ENCODE measurements at places on chromosomes 7 and 10.

- no peak overlapping the region for H3K27ac ChIP-seq
- H3K4me3 ChIP-seq = no peak overlapping the region
These were observed 308.2 kb downstream of the AUTS2 start for GRCh38 chr7:69906283-69906995.

GRCh38 chr7:27863880-27864279 is 123.9 kb downstream of the TAX1BP1 start:
- no peak overlapping the region for H3K27ac ChIP-seq
- DNase-seq = no peak
- H3K4me1 ChIP-seq = no peaks in the 10 kb centered on the region
- H3K27me3 ChIP-seq = no peaks in the 10 kb centered on the region
- no peaks in the 10 kb centered on the region for H3K36me3 ChIP-seq

GRCh38 chr7:7122701-7123281 is 59.6 kb upstream of the C1GALT1 start:
- H3K36me3 ChIP-seq = no peaks in the 10 kb centered on the region
- no peaks in the 10 kb centered on the region for H3K4me1 ChIP-seq
- no peak for DNase-seq
- no peak overlapping the region for H3K27ac ChIP-seq

GRCh38 chr7:1693991-1694524 is 24.0 kb downstream of the ELFN1 start:
- peaks cover 63% of the 10 kb centered on the region for H3K27me3 ChIP-seq
- no peak overlapping the region for H3K27ac ChIP-seq

DNA sequence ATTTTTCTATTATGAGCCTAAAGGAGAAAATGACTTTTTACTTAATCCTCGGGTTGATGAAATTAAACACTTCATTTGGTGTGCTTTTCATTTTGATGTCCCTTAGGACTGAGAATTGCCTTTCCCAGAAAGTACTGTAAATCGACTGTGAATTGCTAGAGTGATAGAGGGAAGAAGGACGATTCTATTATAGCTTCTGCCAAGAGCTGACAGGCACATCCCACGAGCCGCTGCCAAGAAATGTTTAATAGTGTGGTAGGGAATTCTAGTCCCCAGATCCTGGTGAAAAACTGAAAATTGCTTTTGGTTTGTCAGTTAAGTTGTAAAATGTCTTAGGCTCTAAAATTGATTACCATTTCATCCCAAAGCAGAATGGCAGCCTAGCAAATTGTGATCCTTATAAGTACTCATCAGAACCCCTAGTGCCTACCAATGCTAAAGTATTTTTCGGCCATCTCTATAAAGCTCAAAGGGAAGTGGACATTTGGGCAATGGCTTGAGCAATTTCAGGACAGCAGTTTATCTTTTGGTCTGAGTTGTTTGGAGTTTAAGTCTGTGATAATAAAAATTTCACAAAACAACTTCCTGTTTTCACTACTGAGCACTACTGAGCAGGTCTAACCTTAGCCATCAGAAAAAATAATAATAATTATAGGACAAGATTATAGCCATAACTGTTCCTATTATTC is 44.6 kb upstream of the HYCC1 start:
- H3K27ac ChIP-seq = no peak overlapping the region
- no peaks in the 10 kb centered on the region for H3K27me3 ChIP-seq
- no peaks in the 10 kb centered on the region for H3K4me1 ChIP-seq

DNA sequence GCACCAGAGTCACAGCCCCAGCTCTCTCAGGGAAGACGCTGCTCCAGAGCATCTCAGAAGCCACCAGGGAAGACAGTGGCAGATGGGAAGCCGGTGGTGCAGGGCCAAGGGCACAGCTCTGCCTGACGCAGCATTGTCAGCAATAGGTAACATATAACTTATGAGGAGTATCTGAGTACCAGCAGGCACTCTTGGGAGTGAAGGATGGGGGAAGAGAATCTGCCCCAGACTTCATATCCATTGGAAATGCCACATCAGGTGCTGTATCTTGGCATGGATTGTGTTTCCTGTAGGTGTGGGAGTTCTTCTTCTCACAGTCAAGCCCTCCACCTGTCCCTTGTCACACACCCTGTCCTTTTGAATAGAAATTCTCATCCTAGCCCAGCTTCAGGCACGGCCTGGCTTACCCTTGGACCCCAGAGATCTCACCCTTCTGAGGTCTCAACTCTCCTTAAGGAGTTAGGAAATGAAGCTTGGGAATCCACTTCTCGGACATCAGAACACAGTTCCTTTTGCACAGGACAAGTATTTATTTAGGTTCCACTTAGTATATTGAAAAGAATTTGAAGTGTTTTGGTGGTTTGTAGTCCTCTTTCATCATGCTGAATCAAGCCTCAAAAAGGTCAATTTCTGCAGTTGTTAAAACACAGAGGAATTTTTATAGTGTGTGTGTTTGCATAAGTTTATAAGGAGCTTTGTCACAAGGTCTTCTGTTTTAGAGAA is 9.9 kb downstream of the EPDR1 start:
- H3K4me3 ChIP-seq = no peak overlapping the region
- no peaks in the 10 kb centered on the region for H3K4me1 ChIP-seq
- DNase-seq = no peak
- no peaks in the 10 kb centered on the region for H3K36me3 ChIP-seq

DNA sequence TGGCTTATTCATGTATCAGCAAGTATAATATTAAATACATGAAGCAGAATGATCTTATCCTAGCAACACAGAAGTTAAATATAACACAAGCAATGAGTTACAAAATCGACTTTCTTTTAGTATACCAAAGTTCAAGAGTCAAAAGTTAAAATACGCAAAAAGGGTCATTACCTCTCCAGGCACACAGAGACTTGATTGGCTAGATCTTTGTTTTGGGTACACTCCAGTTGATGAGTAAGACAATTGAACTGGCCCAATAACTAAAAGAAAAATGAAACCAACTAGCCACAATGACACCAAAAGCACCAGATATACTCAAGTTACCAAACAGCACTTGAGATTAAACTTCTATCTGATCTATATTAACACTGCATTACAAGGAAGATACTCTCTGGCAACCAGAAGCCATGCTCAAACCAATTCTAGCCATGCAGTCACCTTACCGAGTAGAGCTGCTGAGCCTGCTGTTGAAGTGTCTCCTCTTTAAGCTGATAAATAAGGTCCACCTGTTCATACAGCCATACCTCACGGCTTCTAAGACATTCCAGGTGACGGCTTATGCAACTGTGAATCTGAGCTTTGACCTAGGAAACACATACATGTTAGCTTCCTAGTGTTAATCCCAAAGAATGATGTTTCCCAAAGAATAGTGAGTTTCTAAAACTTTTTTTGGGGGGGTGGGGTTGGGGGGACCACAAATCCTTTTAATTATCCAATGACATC is 15.6 kb downstream of the NCOA4 start:
- peaks cover 10% of the 10 kb centered on the region for H3K4me1 ChIP-seq
- H3K4me3 ChIP-seq = no peak overlapping the region
- peaks cover 14% of the 10 kb centered on the region for H3K36me3 ChIP-seq
- H3K27me3 ChIP-seq = no peaks in the 10 kb centered on the region

DNA sequence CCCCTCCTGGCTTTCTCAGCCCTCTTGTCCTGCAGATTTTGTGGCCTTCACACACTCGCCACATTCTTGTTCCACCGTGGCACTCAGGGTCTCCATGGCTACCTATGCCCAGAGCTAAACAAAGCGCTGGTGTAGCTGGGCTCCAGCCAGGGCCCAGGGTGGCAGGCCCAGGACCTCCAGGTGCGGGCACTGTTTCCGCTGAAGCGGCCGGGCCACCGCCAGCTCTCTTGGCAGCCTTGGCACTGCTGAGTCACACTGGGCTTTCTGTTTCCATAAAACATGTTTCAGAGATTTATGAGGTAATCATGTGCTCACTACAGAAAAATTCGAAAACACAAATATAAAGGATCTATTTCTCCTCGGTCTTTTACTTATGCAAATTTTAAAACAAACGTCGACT is 51.3 kb downstream of the AOC1 start:
- H3K4me3 ChIP-seq = no peak overlapping the region
- no peak for DNase-seq
- peaks cover 50% of the 10 kb centered on the region for H3K27me3 ChIP-seq
- no peaks in the 10 kb centered on the region for H3K4me1 ChIP-seq
- H3K27ac ChIP-seq = no peak overlapping the region

DNA sequence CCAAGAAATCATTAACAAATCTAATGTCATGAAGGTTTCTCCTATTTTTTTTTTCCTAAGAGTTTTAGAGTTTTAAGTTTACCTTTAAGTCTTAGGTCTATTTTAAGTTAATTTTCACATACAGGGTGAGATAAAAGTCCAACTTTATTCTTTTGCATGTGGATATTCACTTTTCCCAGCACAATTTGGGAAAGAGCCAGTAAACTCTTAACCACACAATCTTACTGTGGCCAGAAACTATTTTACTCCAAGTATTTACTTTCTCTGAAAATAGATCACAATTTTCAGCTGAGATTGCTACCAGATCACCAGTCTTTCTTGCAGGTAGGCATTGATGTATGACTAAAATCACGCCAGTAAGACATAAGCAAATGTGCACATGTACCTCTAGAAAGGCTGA is 728.5 kb downstream of the TNS3 start:
- no peaks in the 10 kb centered on the region for H3K36me3 ChIP-seq
- no peaks in the 10 kb centered on the region for H3K4me1 ChIP-seq
- no peak overlapping the region for H3K27ac ChIP-seq
- no peak overlapping the region for H3K4me3 ChIP-seq
- DNase-seq = no peak
- no peaks in the 10 kb centered on the region for H3K27me3 ChIP-seq

DNA sequence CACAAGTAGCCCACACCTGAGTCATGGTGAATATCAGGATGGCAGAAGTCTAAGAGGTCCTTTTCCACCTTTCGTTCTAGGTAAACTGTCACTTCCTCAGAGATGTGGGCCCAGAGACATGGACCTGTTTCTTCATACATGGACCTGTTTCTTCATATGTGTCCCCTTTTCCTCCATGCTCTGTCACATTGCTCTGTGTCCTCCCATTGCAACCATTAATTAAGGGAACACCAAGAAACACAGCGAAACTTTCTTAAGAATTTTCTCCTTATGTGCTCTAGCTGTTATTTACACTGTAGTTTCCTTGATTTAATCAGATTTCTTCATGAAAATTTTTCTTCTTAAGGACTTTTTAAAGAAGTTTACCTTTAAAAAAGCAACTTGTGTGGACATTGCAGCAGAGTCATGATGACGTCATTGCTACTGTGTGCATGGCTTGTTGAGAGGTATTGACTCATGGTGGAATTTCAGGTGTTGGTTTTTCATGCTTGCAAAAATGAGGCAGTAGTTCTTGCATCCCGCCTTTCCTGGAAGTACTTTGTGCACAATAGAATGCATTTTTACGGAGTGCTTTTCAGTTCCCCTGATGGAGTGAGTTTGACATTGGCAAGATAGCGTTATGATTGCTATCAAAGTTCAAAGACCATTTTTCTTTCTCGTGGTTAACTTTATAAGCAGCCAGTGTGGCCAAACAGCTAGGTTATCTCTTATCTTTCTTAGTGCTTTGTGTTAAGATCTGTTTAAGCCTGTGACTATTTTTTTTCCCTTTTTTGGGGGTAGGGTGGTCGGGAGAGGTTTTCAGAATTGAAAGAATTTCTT is 37.7 kb downstream of the CFAP58 start:
- H3K4me1 ChIP-seq = no peaks in the 10 kb centered on the region
- H3K27me3 ChIP-seq = peaks cover 2% of the 10 kb centered on the region
- H3K4me3 ChIP-seq = no peak overlapping the region
- no peaks in the 10 kb centered on the region for H3K36me3 ChIP-seq
- no peak for DNase-seq

GRCh38 chr7:106855540-106856132 is 9.4 kb upstream of the PIK3CG start:
- H3K4me1 ChIP-seq = no peaks in the 10 kb centered on the region
- H3K27ac ChIP-seq = no peak overlapping the region
- no peak overlapping the region for H3K4me3 ChIP-seq
- no peaks in the 10 kb centered on the region for H3K36me3 ChIP-seq

GRCh38 chr10:23723796-23724195 is 284.9 kb downstream of the OTUD1 start:
- H3K36me3 ChIP-seq = no peaks in the 10 kb centered on the region
- no peak overlapping the region for H3K4me3 ChIP-seq
- H3K4me1 ChIP-seq = no peaks in the 10 kb centered on the region
- H3K27me3 ChIP-seq = peaks cover 3% of the 10 kb centered on the region
- H3K27ac ChIP-seq = no peak overlapping the region

DNA sequence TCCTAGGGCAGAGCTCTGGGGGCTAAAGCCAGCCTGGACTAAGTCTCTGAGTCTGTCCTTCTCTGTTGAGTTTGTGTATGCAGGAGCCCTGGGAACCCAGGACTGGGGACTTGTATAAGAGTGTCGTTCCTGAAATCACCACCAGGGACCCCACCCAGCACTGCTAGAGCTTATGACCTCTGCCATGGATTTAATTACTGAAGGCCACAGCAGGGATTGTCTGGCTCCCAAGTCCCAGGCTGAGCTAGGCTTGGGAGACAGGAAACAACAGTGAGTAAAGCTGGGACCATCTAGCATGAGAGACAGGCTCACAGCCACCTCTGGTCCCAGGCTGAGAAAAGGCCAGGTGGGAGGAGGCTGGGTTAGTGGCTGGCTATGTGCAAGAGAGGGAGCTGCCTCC is 1.4 kb upstream of the TSPAN15 start:
- H3K4me1 ChIP-seq = peaks cover 23% of the 10 kb centered on the region
- H3K27ac ChIP-seq = no peak overlapping the region
- H3K4me3 ChIP-seq = no peak overlapping the region
- H3K36me3 ChIP-seq = no peaks in the 10 kb centered on the region
- DNase-seq = peak; percentile 38
- H3K27me3 ChIP-seq = peaks cover 20% of the 10 kb centered on the region

- H3K4me1 ChIP-seq = no peaks in the 10 kb centered on the region
- H3K27me3 ChIP-seq = no peaks in the 10 kb centered on the region
- no peak overlapping the region for H3K4me3 ChIP-seq
- no peak for DNase-seq
- H3K36me3 ChIP-seq = no peaks in the 10 kb centered on the region
- H3K27ac ChIP-seq = no peak overlapping the region
These were observed 157.5 kb downstream of the CHN2 start for GRCh38 chr7:29352041-29352440.

DNA sequence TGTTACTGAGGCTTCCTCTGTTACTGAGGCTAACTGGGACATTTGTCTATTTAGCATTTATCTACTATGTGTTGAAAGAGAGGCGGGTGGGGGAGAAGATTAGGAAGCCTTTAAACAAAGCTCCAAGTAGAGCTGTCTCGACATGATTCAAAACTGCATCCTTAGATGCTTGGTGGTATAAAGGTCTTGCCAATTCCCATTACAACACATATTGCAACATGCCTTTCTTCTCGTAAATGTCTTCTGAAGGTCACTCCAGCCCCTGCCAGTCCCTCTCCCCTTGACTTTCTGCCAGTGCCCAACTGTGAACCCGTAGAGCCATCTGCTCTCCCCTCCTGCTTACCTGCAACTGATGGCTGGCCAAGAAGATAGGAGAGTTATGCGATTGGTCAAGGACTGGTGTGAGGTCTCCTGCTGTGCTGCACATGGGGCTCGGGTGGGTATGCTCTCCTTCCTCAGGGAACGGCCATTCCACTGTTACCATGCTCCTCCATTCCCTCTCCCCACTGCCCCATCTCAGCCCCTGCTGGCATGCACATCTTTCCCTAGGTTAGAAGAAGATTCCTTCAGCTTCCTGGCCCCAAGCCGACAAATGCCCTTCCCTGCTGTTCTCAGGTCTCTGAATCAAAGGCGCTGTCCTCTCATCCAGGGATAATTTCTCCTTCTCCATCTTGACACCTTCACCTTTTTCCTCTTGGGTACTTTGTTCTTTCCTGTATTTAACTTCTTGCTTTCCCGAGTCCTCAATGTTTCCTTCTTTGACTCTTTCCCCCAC is 43.6 kb upstream of the ZNF32 start:
- peaks cover 30% of the 10 kb centered on the region for H3K27me3 ChIP-seq
- H3K27ac ChIP-seq = no peak overlapping the region
- H3K36me3 ChIP-seq = no peaks in the 10 kb centered on the region
- no peak overlapping the region for H3K4me3 ChIP-seq
- H3K4me1 ChIP-seq = no peaks in the 10 kb centered on the region
